Activated T-cell treated with anti-CD3 and anti-CD28 coated beads for 48 hours (primary cell): ENCODE measurements at places on chromosomes 13 and 19.

DNA sequence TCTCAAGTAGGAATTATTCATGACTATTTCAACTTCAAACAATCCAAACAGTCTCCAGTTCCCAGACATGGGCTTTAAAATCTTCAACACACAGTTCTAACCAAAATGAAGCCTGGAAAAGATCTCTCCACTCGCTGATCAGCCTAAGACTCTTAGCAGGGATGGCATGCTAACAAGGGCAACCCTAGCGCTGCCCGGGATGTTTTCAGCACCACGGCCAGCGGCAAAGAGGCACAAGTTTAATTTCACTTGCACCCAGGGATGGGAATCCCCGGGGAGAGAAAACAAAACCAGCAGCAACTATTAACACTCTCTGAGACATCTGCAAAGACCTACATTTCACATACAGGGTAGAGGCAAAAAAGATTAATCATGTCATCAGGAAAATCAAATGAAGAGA lies 43.0 kb downstream of the CACNA1A start:
- no peak for DNase-seq

- DNase-seq = no peak
These were observed 9.6 kb downstream of the DGKH start for GRCh38 chr13:42057918-42058530.

DNA sequence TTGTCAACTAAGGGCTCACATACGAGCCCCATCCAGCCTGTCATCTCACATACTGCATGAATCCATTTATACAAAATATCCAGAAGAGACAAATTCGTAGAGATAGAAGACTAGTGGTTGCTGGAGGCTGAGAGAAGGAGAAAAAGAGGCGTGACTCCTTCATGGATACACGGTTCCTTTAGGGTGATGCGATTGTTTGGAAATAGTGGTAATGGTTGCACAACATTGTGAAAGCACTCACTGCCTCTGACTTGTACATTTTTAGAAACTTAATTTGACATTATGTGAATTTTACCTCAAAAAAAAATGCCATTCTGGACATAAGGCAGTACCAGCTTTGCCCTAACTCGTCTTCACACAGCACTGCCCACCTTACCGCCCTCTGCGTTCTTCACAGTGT lies 27.3 kb downstream of the IGFL1 start:
- no peak for DNase-seq

DNA sequence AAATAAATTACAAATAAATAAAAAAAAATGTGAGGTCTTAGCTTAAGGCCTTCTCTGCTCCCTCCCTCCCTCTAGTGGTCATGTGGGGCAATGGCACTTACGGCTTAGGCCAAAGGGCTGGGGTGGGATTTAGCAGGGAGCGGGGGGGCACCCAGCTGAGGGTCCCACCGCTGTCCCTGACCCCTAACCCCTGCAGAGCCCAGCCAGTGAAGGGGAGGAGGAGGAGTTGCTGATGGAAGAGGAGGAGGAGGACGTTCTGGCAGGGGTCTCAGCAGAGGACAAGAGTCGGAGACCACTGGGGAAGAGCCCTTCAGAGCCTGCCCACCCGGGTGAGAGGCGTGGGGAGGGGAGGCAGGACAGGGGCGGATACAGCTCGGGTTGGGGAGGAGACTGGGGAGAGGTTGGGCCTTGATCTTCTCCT lies 9.3 kb downstream of the MPND start:
- DNase-seq = peak; percentile 35

DNA sequence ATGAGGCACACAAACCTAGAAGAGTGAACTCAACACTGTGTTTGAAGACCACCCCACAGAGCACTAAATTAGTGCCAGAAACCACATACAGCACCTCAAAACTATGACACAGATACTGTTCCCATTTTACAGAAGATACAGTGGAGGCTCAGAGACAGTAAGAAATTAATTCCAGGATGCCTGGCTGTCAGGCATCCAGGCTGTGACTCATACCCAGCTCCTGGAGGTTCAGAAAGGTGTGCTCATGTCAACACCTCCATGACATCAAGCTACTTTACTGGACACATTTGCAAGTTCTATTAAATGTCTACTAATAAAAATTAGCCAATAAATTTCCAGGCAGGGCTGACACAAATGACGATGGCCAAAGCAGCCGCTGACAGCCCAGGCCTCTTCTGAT lies 176.3 kb downstream of the ABCC4 start:
- DNase-seq = no peak

- DNase-seq = no peak
These were observed 67.1 kb downstream of the NUFIP1 start for GRCh38 chr13:44921931-44922758.
